ENCODE measurements at places on chromosomes 2 and 18.

GRCh38 chr2:150107816-150108215, 379.7 kb downstream of the RND3 start:
- H3K4me1 ChIP-seq, result no peaks in the 10 kb centered on the region
- H3K4me3 ChIP-seq, result no peak overlapping the region

DNA sequence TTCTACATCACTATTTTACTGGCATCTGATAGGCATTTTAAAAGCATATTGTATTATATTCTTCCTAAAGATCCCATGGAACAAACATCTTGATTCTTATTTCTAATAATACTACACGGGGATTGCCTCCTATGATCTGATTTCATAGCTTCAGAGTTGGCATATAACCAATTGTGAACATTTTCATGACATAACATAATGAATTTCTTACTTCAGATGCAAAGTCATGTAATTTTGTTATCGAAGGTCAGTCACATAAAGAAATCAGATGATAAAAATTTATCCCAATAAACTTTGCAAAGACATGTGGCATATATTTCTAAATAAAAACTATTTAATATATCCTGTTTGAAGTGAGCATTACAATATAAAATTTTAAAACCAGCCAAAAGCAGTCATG, 93.3 kb downstream of the COL5A2 start:
- H3K27ac ChIP-seq, result no peak overlapping the region
- DNase-seq, result no peak
- H3K4me3 ChIP-seq, result no peak overlapping the region
- H3K36me3 ChIP-seq, result no peaks in the 10 kb centered on the region
- H3K27me3 ChIP-seq, result no peaks in the 10 kb centered on the region

DNA sequence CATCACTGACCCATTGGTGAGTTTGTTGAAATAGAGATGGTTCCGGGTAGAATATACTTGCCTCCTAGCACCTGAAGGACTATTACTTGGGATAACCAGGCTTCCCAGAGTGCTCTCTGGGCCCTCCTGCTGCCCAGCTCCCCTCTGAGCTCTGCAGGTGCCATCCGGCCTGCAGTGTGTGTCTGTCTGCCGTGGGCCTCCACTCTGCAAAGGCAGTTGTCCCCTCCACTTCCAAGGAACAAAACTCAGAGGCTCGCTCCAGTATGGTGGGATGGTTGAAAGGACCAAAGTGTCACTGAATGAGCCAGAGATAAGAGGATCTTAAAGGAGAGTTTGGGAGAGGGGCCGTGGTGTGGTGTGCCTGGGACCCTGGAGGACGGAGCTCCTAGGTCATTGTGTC, 57.3 kb downstream of the SH3BP4 start:
- H3K36me3 ChIP-seq, result no peaks in the 10 kb centered on the region
- H3K27ac ChIP-seq, result peak overlapping the region; percentile 86
- DNase-seq, result no peak
- H3K4me3 ChIP-seq, result no peak overlapping the region

DNA sequence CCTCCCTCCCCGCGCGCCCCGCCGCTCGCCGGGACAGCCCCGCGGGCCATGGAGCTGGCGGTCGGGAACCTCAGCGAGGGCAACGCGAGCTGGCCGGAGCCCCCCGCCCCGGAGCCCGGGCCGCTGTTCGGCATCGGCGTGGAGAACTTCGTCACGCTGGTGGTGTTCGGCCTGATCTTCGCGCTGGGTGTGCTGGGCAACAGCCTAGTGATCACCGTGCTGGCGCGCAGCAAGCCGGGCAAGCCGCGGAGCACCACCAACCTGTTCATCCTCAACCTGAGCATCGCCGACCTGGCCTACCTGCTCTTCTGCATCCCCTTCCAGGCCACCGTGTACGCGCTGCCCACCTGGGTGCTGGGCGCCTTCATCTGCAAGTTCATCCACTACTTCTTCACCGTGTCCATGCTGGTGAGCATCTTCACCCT, 865 bp downstream of the GALR1 start:
- H3K4me3 ChIP-seq, result no peak overlapping the region
- H3K4me1 ChIP-seq, result peaks cover 15% of the 10 kb centered on the region
- H3K36me3 ChIP-seq, result no peaks in the 10 kb centered on the region
- peaks cover 77% of the 10 kb centered on the region for H3K27me3 ChIP-seq
- DNase-seq, result no peak
- no peak overlapping the region for H3K27ac ChIP-seq

GRCh38 chr2:168348076-168348475, 100.7 kb upstream of the STK39 start:
- H3K4me1 ChIP-seq, result no peaks in the 10 kb centered on the region
- H3K27ac ChIP-seq, result no peak overlapping the region
- no peaks in the 10 kb centered on the region for H3K36me3 ChIP-seq
- H3K4me3 ChIP-seq, result no peak overlapping the region
- DNase-seq, result no peak

All from esophagus squamous epithelium (tissue), 5 donors.